ENCODE measurements at places on chromosomes 6 and 20.

DNA sequence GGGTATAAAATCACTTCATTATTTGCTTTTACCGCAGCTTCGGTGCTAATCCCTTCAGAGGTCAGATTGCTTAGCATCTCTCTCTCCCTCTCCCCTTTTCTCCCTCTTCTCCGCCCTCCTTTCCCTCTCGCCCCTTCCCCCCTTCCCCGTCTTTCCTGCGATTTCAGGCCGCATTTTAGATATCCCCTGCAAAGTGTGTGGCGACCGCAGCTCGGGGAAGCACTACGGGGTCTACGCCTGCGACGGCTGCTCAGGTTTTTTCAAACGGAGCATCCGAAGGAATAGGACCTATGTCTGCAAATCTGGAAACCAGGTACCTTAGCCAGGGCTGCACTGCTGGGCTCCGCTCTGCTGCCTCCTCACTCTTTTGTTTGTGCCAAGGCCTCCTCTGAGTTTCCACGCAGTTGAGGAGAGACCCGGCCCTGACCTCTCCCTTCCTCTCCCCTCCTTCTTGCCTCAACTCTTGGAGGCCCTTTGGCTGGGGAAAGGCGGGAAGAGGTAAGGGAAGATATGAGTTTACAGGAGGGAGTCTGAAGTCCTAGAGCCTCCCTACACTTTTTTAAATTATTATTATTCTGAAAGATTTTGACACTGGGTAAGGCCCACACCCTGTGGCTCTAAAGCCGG is 5.6 kb downstream of the NR2E1 start:
- peak; percentile 54 for DNase-seq

DNA sequence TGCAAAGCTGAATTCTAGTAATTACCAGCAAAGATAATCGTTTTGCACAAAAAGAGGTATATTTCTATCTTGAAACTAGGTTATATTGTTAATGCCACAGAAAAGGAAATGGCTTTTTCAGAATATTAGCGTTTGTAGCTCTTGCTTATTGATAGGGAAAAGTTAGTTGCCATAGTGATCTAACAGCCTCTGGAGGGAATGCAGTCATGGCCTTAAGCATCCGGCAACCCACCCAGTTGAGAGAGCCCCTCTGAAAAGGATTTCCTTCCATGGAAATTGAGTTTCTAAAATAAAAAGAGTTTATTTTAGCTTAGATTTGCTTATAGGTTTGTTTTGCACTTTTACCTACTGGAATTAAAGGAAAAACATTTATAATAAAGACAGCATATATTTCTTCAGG is 224.5 kb downstream of the BCKDHB start:
- peak; percentile 25 for DNase-seq

DNA sequence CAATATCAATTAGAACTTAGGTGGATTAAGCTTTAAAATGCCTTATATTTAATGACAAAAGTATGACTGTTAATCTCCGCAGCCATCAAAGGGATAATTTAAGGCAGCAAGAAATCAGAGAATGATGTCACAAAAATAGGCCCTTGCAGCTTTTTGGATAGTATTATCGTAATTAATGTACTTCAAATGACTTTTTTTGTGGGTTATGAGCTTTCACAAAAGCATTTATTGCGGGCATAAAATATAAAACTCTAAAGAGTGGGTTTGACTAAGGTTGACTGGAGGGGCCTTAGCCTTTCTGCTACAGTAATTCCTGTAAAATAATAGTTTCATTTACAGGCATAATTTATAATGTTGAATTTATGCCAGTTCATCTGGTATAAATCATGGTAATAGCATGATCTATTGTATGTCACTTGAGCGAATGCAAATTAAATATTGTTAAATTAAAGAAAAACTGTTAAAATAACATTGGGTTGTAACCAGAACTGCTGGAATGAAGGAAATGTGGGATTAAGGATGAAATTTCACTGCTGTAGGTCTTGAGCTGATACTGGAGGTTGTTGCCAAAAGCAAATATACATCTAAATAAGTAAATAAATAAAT is 78.5 kb upstream of the ZFP64 start:
- no peak for DNase-seq

DNA sequence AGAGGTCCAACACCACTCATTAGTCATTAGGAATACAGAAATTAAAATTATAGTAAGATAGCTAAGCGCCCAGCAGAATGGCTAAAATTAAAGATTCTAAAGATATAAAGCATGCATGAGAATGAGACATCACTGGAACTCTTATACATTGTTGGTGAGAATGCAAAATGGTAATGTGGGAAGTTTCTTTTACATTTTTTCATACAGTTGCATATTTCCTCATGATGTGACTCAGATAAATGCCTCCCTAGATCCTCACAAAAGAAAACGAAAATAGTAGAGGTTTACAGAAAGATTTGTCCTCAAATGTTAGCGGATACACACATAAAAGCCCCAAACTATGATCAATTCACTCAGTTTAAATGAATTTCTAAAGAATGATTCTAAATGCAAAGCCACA is 633.7 kb upstream of the GJE1 start:
- no peak for DNase-seq

DNA sequence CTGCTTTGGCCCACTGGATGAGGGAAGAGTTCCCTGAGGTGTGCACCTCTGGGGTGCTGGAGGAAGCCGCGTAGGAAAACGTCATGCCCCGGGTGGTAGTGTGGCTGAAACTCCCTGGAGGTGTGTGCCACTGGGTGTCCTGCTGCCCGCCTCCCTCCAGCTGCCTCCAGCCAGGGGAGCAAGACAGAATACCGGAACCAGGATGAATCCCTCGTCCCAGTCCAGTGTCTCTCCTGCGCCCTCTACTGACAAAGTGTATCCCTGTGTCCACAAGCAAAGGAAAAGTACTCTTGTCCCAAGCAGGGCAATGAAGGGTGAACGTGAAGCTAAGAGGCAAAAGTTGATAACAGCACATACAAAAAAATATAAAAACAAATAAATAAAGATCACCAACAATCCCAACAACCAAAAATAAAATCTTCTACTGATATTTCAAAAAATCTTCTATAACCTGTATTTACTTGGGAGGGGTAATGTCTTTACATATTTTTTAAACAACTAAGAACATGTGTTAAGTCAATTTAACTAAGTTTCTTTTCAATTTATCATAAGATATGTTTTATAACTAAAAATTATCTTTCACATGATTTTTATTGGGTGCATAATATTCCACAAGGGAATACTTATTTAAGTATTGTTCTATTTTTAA is 437.6 kb downstream of the MAFB start:
- no peak for DNase-seq

GRCh38 chr6:84771756-84772356 is 7.5 kb upstream of the TBX18 start:
- DNase-seq = peak; percentile 70

- DNase-seq = no peak
These were observed 91.9 kb upstream of the EYA2 start for GRCh38 chr20:46802722-46803121.

DNA sequence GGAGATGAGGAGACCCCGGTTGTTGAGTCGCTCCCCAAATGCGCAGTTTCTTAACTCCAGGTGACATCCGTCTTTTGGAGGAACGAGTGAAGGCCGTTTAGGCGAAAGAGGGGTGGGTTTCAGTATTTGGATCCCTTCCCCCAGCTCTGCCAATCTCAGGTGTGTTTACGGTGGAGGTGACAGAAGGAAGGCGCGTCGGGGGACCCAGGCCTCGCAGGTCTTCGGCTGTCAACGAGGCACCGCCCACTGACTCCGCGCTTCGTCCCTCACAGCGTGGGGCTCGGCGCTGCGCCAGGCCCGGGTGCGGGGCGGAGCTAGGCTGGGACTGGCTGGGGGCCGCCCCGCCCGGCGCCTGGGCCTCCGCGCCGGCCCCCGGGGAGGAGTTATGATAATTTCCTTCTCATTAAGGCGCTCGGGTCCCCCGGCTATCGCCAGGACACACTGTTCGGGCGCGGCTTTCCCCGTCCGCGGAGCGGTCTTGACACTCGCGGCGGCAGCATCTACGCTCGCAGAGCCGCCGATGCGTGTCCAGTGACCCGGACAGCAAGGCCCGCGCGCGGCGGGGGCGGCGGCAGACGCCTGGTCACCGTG is at the start of gene TFAP2C:
Gene TFAP2C (plus strand): TSS at position 434 of the 591 bp plus-strand sequence. CDS start 239 bp downstream, outside the sequence.
- DNase-seq = peak; percentile 87

DNA sequence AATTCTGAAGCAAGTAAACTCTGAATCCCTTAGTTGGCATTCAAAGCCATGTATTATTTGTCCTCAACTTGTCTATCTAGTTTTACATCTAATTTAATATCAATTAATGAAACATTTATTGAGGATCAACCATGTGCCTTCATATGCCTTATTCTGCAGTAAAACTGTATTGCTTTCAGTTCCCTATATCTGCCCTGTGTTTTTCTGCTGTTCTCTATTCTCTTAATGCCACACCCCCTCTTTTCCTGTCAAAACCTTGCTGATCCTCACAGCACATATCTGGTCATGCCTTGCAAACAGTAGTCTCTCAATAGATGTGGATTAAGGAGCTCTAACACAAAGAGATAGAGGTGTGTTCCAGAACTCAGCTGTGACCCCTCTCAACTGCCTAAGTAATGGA is 2.0 kb downstream of the FIG4 start:
- no peak for DNase-seq

DNA sequence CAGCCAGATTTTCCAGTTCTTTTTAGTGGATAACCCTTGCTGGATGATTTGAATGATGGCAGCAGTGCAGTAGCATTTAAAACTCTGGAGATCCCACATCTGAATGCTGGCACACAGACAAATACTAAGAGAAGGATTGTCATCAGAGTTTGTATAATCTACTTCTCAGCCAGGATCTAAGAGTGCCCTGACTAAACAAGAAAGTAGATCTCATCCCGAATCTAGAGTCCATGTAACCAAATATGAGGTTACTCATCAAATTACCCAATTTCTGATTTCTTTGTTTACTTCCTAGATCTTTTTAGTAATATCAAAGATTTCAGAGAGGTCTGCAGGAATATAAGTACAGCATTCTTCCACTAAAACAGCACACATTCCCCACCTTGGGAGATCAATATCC is 7.8 kb downstream of the TMC2 start:
- no peak for DNase-seq

- DNase-seq = no peak
These were observed 375.1 kb downstream of the ZFAND3 start for GRCh38 chr6:38194589-38194988.

- DNase-seq = no peak
These were observed 66.0 kb downstream of the GPR6 start for GRCh38 chr6:110044096-110044495.

GRCh38 chr6:158923805-158924498 is 76.0 kb downstream of the RSPH3 start:
- no peak for DNase-seq

GRCh38 chr6:33724102-33725023 is 12.9 kb upstream of the UQCC2 start:
- no peak for DNase-seq

- DNase-seq = no peak
These were observed 26.9 kb downstream of the ARMC2 start for GRCh38 chr6:108875161-108875555.

DNA sequence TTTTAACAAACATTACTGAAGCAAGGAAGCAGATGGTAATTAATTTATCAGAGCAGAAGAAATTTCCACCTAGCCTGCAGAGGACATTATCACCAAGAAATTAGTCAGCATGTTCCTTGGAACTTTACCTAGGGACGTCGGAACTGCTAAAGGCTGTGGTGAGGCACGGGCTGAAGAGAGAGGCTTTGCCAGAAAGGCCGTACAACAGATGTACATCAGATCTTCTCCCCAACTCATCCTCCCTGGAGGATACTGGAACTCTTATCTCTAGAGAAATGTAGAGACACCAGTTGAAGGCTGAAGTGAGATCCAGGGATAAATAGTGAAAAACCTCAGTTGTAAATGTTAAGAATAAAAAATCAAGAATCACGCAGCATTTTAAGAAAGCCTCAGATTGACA is 257.1 kb downstream of the SAMD5 start:
- DNase-seq = no peak

DNA sequence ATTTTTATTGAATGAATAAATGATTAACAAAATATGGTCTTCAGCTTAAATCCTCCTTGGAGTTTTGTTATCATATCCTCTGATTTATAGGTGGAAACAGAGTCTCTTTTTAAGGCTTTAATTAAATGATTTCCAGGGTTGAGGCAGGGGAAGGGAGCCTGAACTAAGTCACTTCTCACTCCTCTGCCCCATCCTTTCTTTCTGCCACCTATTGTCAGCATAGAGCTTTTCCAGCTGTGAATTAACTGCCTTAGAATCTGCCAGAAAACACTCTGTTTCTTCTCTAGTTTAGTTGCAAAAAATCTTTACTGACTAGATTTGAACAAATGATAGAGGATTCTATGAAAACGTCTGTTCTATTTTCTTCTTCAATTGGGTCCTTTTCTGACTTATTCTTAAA is 9.8 kb downstream of the OGFRL1 start:
- DNase-seq = no peak

- no peak for DNase-seq
These were observed 224.0 kb downstream of the MYLK4 start for GRCh38 chr6:2526766-2527165.

GRCh38 chr6:46719099-46719498 is 16.1 kb downstream of the PLA2G7 start:
- DNase-seq = no peak

- no peak for DNase-seq
These were observed 81.1 kb upstream of the PIM1 start for GRCh38 chr6:37088897-37089296.

DNA sequence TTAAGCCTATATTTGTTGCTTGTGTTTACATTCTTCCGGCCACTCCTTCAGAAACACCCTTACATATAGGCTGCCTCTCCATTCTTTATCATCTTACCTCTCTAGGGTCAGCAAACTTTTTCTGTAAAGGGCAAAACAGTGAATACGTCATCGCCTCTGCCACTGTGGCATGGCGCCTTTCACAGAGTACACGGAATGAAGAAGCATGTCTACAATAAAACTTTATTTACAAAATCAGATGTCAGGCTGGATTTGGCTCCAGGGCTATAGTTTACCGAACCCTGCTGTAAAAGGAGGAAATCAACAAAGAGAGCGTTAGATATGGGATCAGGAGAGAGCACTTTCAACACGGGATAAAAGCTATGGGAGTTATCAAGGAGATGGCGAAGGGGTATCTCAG is 9.3 kb upstream of the NCR2 start:
- DNase-seq = no peak

GRCh38 chr20:59247731-59248684 is 52.4 kb upstream of the EDN3 start:
- no peak for DNase-seq

- DNase-seq = no peak
These were observed 64.9 kb upstream of the BTBD3 start for GRCh38 chr20:11852811-11853210.

- DNase-seq = no peak
These were observed 18.0 kb downstream of the FOXO3 start for GRCh38 chr6:108578595-108579327.

GRCh38 chr6:104404377-104404776 is 455.3 kb downstream of the HACE1 start:
- DNase-seq = no peak

DNA sequence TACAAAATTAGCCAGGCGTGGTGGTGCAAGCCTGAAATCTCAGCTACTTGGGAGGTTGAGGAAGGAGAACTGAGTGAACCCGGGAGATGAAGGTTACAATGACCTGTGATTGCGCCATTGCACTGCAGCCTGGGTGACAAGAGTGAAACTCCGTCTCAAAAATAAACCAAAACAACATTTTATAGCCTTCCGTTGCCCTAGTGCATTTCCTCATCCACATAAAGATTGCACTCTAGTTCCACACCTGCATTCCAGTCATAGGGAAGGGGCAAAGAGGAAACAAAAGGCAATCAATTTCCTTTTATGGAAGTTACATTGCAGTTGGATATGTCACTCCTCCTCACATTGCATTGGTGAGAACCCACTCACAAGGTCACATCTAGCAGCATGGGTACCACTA is 182.7 kb upstream of the ARG1 start:
- no peak for DNase-seq
